ENCODE measurements at places on chromosomes 1 and 21.

DNA sequence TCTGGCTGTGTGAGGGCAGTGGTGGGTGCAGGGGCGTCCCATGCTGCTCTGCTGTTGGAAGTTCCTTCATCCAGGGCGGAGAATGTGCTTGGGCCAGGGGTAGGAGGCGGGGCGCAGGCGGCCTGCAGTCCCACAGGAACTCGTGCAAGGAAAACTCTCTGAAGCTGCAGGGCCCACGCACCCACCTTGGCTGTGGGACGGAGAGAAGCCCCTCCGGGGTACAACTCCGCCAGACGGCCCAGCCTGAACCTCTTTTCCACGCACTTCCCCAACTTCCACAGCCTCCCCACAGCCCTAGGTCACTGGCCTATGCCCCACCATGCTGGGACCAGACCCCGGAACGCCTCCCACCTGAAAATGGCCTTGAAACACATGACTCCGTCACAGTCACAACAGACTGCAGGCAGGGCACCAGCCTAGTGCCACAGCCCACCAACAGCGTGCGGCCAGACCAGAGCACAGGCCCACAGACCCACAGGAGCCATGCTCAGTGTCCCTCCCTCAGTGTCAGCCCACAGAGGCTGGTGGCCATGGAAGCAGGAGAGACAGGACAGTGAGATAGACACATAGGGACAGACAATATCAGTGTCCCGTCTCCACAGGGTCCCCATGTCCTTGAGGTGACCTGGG lies 47.8 kb downstream of the WNT9A start:
- no peak for DNase-seq

- DNase-seq = no peak
Measured at GRCh38 chr1:174942547-174943255, 57.0 kb upstream of the CACYBP start.

DNA sequence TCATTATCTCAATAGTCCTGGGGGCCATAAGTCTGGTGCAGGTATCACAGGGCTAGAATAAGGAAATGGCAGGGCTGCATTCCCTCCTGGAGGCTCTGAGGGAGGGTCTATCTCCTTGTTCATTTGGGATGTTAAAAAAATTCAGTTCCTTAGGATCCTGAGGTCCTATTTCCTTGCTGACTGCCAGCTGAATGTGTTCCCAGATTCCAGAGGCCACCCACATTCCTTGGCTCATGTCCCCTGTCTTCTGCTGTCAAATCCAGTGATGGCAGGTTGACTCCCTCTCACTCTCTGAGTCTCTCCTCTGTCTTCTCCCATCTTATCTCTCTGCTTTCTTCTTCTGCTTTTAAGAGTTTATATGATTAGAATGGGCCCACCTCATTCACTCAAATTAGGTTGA lies 400.6 kb downstream of the PTPRU start:
- DNase-seq = no peak

GRCh38 chr1:235617140-235617539 lies 32.4 kb downstream of the GNG4 start:
- DNase-seq = no peak

DNA sequence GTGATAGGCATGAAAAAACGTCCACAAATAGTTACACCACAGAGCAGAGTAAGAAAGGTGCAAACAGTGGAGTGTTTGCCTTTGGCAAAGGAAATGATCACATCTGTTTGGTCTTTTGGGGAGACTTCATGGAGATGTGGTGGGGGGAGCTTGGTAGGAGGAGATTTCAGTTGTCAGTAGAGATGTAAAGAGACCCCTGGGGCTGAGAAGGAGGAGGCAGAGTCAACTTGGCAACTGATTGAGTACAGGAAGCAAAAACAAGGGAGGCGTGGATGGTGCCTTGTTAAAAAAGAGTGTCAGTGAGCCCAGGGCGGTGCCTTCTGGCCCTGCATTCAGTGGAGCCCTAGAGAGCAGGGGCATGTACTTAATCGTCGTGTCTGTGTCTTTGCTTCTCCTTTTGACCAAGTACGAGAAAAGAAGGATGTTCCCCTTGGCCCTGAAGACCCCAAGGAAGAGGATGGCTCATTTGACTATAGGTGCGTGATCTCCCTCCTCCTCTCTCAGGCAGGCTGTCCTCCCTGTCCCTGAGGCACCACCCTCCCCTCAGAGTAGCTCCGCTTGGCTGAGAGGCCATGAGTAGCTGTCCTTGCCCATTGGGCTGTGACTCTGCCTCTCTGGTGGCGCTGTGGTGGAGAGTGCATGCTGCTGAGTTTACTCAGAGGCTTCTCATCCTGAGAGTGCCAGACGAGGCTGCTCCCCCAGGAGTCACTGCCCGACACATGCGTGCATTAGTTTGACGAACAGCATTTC lies 30.4 kb upstream of the CNTN2 start:
- DNase-seq = no peak

DNA sequence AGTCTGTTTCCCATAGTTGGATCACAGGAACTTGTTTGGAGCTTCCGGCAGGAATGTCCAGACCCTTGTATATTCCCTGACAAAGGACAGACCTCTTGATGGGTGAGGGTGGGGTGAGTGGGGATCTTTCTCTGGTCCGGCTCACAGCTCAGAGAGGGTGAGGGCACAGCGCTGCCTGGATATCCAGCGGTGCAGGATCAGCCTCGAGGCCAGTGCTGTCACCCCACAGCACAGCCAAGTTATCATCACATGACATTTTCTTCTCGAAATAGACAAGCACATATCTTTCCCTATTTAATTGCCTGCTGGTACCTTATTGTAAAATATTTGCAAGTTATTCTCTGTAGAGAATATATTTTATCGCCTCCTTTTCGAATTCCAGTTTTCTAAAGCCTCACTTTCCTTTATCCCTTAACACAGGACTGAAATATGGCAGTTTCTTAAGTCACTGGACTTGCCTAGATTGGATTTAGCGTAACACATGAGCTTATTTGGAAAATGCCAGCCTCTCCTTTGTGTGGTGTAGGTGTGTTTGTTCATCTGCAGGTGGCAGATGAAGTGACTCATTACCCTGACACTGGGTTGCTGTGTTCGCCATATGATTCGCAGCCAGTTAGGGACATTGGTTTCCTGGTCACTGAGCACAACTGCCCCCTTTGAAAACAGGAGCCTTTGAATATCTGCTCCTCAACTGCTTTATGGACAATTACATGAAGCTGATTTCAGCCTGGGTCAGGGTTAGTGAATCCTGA lies 21.4 kb downstream of the CLIC6 start:
- no peak for DNase-seq

DNA sequence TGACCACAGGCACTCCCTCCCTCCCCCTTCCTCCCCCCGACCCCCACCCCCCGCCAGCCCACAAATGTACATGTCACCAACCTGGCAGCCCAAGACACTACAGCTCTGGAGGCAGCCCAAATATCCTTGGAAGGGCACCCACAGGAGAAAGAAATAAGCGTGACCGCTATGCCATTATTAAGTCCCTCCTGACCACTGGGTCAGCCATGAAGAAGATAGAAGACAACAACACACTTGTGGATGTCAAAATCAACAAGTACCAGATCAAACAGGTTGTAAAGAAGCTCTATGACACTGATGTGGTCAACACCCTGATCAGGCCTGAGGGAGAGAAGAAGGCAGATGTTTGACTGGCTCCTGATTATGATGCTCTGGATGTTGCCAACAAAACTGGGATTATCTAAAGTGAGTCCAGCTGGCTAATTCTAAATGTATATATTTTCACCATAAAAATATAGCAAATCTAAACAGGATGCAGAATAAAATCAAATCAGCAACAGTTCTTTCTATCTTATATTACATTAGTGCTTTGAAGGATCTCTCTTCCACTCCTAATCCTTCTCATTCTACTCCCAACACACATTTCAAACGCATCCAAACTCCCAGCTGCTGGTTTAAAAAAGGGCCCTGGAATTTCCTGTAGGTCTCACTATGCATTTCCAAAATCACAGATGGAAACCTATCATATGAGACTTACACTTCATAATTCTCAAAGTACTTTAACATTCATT lies 77.4 kb upstream of the SLFNL1 start:
- no peak for DNase-seq

DNA sequence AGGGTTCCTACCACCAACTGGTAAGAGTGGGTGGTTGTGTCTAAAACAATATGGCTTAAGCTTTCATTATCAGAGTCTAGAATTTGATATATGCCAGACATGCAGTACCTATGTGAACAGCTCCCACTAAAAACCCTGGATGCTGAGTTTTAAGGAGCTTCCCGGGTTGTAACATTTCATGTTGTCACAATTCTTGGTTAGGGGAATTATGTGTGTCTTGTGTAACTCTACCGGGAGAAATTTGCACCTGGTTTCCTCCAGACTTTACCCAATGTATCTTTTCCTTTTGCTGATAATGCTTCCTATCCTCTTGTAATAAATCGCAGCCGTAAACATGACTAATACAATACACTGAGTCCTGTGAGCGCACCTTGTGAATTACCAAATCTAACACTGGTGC lies 48.3 kb downstream of the ARID4B start:
- DNase-seq = no peak

- DNase-seq = no peak
Measured at GRCh38 chr1:244112636-244113035, 61.6 kb downstream of the ZBTB18 start.

GRCh38 chr1:39116860-39117728 lies 87.4 kb upstream of the MACF1 start:
- no peak for DNase-seq

DNA sequence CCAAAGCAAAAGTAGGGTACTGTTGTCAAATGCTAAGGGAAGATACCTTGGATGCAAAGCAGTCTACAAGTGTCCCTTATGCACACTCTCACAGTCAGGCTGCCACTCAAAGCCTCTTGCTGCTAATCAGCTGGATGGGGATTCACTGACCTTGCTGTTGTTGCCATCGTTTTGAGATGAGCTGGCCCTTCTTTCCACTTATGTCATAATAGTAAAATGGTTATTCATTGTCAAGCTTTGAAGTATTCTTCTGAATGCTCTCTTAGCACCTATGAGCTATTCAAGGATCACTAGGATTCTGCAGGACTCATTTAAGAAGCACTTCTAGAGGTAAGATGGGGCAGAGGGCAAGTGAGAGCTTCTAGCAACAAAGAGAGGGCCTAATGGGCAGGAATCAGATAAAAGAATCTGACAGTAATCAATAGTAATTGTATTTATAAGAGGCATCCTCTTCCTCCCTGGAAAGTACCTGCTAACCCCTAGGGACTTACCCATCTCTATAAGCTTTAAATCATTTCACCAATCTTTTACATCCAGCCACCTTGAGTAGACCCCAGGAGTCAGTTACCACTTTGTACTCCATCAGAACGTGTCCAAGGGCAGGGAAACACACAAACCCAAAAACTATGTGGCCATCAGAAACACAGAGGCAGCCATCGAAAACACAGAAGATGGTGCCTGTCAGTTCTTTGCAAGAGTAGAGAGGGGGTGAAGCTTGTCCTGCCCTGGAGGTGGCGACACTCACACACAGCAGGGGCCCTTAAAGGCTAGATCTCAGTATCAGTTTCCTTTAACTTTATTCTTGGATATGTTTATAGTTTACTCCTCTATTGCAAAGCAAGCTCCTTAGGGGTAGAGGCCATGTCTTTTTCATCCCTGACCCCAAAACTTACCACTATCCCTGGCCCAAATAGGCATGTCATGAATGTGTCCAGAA lies 103.7 kb upstream of the NFIA start:
- no peak for DNase-seq

- DNase-seq = no peak
Measured at GRCh38 chr1:232826318-232826717, 21.1 kb downstream of the MAP10 start.

DNA sequence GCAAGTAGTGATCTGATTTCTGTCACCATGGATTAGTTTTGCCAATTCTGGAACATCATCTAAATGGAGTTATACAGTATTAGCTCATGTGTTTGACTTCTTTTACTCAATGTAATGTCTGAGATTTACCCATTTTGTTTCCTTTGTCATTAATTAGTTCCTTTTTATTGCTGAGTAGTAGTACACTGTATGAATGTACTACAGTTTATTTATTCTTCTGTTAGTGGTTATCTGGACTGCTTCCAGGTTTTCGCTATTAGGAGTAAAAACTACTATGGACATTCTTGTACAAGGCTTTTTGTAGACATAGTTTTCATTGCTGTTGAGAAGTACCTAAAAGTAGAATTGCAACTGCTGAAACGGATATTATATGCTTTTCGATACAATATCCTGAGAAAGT lies 14.1 kb downstream of the SUCO start:
- no peak for DNase-seq

- DNase-seq = no peak
Measured at GRCh38 chr1:35640380-35641232, 720 bp downstream of the PSMB2 start.

- DNase-seq = no peak
Measured at GRCh38 chr21:41610042-41610839, 102.3 kb upstream of the TMPRSS2 start.

GRCh38 chr1:216826214-216826613 lies 103.0 kb upstream of the ESRRG start:
- no peak for DNase-seq

GRCh38 chr1:42779725-42780124 lies 5.1 kb upstream of the TMEM269 start:
- no peak for DNase-seq

GRCh38 chr1:220825819-220826551 lies 39.3 kb downstream of the MTARC1 start:
- DNase-seq = no peak

DNA sequence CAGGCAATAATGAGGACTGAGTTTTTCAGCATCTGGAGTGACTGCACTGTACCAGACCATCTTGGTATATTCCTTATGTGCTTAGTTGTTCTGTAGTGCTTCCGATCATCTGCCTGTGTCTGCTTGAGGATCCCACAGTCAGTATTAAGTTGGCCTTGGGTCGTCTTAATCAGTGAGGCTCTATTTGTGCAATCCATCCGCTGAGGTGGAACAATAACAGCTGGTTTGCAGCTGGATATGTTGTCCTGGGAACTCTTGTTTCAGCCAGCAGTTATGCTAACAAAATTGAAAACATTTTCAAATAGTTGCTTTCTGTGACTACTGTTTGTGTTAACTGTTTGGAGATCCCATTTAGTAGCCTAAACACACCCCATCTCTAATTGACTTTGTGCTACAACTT lies 73.7 kb downstream of the LAMC1 start:
- no peak for DNase-seq

- no peak for DNase-seq
Measured at GRCh38 chr1:181675091-181675917, 192.0 kb downstream of the CACNA1E start.

- DNase-seq = no peak
Measured at GRCh38 chr1:111786669-111787207, 31.0 kb downstream of the DDX20 start.

DNA sequence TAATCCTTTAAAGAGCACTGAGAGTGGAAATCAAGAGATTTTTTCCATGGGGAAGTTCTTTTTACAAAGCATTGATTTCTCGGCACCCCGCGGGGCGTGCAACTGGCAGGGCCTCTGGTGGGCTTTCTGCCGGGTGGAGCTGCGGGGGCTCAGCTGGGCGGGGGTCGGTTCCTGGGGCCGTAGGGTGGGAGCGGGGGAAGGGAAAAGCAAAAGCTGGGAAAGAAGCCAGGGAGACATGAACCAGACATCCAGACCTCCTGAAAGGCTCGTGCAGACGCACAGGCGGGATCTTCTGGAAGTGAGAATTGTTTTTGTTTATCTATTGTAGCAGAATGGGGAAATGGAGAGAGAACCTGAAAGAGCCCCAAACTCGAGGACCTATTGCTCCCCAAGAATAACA lies 235.2 kb downstream of the FAM72C start:
- DNase-seq = no peak
